ENCODE measurements at places on chromosomes 3 and 15. TPM values are rescaled to one million over a fixed set of nuclear protein-coding genes. Genes with fewer than 3 reads are reported as not detected.

DNA sequence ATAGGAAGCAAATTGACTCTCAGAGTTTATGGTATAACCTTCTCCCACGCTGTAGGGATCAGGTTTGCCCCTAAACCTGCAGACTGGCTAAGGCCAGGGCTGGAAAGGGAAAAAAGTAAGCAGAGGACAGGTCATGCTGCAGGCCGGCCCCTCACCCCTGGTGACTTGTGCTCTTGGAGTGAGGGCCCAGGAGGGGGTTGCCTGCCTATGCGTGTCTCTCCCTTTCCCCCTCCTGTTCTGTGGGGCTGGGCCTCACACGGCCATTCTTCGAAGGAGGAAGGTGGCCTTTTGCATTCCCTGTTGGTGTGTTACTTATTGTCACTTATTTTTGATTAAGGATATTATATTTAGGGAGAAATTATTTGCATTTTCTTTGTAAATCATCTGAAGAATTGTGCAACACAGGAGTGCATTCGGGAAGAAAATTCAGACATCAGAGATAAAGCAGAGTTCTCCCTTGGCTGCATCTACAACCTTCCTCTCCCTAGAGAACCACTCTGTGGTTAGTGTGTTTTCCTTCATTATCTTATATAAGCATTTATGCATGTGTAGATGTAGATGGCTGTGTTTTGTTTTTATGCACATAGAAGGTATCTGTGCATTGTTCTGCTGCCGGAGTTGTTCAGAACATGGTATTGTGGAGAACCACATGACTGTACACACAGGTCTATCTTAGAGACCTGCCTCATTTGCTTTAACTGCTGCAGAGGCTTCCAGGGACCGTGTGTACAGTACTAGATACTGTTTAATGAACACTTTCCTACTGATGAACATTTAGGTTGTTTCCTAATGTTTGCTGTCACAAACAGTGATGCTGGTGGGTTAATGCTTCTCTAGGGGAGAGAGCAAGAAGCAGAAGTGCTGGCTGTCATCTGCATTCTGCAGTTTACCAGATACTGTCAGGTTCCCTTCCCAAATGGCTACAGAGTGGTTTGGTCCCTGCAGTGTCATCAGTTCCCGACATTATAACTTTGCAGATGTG lies 133.5 kb downstream of the APBA2 start:
- no peak for DNase-seq

- no peak for DNase-seq
Measured at GRCh38 chr3:101685870-101686307, 629 bp downstream of the RPL24 start.

DNA sequence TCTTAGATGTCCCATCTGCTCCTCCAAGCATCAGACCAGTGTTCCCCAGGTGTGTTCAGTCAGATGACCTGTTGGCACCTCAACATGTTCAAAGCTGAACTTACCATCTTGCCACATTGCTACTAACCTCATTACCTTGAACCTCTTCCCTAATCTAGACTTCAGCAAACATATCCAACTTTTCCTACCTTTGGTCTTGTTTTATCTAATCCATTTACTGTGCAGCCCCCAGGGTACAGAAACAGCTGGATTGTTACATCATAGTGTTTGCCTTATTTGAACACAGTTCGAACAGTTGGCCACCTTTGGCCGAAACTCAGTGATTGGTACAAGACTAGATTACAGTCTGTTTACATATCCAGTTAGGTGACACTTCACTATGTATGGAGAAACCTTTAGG lies 36.1 kb upstream of the MCF2L2 start:
- no peak for DNase-seq

The ACTRT3 gene
- 1.1 TPM for total RNA-seq

GRCh38 chr3:99541181-99541580 lies 97.2 kb upstream of the COL8A1 start:
- DNase-seq, result no peak

GRCh38 chr15:100314809-100315400 lies 26.9 kb downstream of the ADAMTS17 start:
- no peak for DNase-seq

The ALAS1 gene
- 70.9 TPM for total RNA-seq

The SMAD3 gene
- 24.4 TPM for total RNA-seq

GRCh38 chr3:138569090-138569489 lies 25.0 kb downstream of the CEP70 start:
- DNase-seq, result no peak

DNA sequence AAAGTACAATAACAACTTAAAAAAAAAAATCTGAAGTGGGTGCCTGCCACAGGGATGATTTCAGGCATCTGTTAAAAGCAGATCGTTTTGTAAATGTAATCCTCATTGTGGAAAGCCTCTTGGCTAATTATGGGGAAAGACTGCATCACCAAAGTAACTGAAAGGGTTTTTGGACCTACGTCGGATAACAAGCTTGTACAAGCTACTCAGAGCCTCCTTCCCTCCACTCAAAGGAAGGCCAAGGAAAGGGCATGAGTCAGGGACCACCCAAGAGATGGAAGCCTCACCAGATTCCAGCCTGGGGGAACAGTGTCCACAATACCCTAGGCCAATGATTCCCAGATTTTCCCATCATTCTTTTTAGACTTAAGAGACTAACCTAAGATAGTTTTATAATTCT lies 84.3 kb downstream of the ATP1B3 start:
- no peak for DNase-seq

DNA sequence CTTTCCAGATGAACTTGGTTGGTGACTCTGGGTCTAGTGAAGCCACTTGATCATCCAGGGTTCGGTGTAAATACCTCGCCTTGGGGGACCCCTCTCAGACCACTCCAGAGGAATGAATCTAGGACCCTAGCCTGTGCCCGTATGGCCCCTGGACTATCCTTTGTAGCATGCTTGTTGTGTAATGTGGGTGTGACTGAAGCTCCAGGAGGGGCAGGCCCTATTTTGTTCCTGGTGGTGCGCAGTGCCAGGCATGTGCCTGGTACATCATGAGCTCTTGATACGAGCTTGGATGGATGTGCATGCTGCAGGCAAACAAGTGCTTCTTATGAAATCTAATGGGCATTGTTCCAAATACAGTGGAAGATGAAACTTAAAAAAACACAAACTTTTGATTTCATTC lies 82.8 kb downstream of the EBLN2 start:
- DNase-seq, result no peak

The ACAN gene
- not detected for total RNA-seq

DNA sequence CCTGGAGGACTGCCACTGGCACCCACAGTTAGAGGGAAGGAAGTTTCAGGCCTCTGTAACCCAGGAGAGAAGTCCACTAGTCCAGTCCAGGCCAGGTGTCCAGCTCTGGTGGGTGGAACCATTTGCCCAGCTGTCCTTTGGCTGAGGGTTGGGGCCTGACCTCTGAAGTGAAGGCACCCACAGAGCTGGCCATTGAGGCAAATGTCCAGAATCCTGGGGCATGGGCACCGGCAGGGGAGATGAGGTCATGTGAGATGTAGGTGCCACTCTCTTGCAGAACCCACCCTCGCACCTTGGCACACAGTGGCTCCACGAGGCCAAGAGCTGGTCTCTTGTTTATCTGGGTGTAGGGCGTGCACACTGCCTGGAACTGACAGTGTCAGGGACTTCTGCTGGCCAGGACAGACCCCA lies 162.8 kb downstream of the SMAD6 start:
- DNase-seq, result no peak

GRCh38 chr3:104549099-104549714 lies 817.5 kb upstream of the ALCAM start:
- DNase-seq, result no peak

DNA sequence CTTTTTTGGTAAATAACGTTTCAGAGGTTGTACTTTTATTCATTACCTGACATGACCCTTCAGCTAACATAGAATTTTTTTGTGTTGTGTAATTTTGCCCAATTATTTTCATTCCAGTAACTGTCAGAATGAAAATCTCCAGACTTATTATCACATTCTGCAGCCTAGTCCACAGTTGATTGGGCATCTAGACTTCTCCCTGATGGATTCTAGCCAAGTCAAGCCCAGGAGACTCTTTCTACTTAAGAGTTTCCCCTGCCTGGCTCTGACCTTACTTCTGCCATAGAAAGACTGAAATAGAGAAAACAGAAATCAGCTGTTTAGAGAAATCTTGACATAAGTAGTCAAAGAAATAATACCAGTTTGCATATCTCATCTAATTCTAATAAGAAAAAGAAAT lies 82.9 kb upstream of the CDAN1 start:
- no peak for DNase-seq

The GPR15 gene
- 2.0 TPM for total RNA-seq

GRCh38 chr15:77992356-77993222 lies 84.9 kb downstream of the TBC1D2B start:
- DNase-seq, result no peak

The XIRP1 gene
- total RNA-seq, result 18.2 TPM

DNA sequence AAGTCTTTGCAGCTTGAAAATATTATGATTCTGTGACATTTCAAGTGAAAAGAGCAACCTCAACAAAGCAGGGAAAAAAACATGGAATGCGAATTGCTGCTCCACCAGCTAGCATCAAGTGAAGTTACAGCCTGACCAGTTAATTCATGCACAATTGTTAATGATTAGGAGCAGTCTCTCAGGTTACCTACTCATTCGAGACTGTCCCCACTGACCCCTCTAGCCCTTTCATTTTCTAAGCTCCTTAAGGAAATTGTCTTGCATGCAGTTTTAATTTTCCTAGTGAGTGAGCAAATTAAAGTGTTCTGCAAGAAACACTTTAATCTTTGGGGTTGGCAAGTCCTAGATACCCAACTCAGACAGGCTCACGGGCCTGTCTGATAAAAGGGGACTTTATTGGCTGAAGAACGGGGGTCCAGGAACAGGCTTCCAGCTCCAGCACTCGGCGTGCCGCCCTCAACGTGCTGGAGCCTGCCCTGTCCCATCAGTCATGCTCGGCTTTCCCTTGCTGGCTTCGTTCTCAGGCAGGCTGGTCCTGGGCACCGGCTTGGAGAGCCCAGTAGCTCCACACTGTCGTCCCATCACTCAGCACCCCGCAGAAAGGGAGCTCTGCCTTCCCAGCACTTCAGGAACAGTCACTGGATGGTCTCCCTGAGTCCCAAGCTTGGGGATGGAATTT lies 18.3 kb downstream of the PODXL2 start:
- no peak for DNase-seq

DNA sequence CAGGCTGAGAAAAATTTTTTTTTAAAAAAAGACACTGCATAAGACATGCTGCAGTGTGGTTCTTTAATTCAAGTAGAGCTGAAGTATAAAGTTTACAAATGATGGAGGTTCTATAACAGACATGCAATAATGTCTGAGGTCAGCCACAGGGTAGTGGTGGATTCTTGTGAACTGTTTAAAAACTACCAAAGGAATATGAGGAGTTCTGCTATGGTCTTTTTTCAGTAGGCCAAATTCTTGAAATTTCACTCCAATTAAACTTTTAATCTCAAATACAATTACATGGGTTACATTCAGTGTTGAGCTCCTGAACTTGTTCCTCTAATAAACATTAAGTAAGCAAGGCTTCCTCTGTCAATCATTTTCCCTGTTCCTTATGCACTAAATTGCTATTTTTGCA lies 122.7 kb downstream of the PLD1 start:
- no peak for DNase-seq

Measured in activated T-cell treated with anti-CD3 and anti-CD28 coated beads, Interleukin-2, amount 50 U/mL, for 4 hours (primary cell).